ENCODE measurements at places on chromosomes 3 and 15.
A peak's percentile ranks its signal among the peaks of the same experiment; 100 is the strongest.

DNA sequence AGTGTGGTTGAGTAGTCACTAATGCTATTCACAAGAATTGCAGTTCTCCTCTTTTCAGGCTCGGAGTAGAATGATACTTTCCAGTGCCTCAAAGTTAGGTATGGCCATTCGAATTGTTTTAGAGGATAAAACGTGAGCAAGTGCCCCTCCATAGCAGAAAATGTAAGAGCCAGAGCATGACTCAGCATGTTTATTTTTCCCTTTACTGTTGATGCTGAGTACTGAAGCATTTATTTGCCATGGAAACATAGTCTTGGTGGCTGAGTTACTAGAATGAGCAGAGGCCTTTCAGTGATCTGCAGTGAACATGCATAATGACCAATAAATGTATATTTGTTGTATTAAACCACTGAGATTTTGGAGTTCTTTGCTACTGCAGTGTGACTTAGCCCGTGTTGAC, 540.6 kb downstream of the NLGN1 start:
- peak; percentile 52 for DNase-seq

- no peak for DNase-seq
These were observed 472.6 kb upstream of the NECTIN3 start for GRCh38 chr3:110598847-110599490.

DNA sequence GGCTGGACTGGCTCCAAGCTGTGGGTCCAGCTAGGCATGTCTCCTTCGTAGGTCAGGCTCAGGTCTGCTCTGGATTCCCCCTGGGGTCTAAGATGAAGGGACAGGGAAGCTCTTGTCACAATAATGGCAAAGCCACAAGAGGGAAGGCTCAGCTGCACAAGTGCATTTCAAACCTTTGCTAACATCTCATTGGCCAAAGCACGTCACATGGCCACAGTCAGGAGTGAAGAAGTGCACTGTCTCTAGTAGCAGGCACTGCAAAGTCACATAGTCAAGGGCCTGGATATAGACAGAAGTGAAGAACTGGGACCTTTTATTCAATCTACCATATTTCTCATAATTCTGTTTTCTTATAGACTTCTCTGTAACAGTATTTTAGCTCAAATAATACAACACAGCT, 20.1 kb downstream of the DLEC1 start:
- no peak for DNase-seq

DNA sequence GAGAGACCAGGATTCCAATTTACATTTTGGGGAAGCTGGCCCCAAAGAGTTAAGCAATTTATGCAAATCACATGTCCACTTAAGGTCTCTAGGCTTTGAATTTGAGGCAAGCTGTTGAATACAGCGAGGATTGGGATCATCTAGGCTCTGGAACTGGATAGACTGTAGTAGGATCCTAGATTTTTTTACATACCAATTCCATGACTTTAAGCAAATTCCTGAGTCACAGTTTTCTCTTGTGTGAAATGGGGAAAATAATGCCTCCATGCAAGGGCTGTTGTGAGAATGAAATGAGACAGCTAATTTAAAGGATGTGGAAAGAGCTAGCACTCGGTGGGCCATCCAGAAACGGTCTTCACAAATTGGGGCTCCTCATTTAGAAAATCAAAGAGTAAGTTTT, 103.4 kb downstream of the MINAR1 start:
- no peak for DNase-seq

DNA sequence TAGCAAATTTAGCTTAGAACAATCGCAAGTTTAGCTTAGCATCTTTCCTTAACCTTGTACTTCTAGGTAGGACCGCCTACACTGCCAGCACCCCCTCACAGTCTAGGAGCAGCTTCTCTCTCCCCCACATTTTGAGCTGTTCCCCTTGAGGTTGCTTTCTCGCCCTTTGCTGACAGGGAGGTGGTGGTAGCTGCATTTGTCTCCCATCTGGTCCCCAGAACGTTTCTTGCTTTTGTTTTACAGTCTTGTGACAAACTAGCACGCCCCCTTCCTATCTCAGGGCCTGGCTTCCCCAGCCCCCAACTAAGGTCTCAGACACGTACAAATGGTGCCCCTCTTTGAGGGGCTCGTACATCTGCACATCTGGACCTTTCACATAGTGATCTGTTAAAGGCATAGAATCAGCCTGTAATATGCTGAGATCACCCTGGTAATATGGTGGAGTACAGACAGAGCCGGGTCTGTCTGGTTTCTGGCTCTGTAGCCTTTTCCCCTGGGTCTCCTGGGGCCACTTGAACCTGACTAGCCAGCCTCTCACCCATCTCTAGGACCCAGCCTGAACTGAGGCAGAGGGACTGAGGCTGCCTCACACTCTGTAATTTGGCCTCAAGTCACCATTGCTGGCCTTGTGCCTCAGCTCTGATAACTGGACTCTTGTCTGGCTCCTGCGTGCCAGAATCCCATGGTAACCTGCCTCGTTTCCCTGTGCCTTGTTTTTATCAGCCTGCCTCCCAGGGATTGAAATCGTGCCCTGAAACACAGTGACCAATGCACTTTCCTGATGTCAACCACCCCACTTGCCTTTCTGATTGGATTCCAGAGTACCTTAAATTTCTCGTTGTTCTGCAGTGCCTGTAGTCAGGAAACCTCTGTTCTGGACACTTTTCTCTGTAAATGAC, 27.7 kb downstream of the CRTC3 start:
- peak; percentile 44 for DNase-seq

GRCh38 chr3:53533472-53533871, 39.1 kb downstream of the CACNA1D start:
- no peak for DNase-seq

DNA sequence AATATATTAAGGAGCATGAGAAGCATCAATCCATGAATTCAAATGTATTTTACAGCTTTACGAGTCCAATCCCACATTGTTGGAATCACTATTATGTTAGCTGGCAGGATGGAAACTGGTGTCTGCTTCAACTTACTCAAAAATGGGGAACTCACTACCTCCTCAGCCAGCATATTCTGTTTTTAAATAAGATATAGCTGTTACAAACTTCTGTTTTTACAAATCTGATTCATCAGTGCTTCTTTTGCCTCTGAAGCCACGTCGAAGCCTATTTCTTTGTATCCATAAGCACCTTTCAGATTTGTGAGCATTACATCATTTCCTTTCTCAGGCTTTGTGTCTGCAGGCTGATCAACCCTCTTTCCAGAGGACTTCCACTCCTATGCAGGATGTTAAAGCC, 105.9 kb downstream of the TPRG1 start:
- DNase-seq: no peak

GRCh38 chr15:68218847-68219798, 10.4 kb downstream of the CLN6 start:
- DNase-seq: no peak

DNA sequence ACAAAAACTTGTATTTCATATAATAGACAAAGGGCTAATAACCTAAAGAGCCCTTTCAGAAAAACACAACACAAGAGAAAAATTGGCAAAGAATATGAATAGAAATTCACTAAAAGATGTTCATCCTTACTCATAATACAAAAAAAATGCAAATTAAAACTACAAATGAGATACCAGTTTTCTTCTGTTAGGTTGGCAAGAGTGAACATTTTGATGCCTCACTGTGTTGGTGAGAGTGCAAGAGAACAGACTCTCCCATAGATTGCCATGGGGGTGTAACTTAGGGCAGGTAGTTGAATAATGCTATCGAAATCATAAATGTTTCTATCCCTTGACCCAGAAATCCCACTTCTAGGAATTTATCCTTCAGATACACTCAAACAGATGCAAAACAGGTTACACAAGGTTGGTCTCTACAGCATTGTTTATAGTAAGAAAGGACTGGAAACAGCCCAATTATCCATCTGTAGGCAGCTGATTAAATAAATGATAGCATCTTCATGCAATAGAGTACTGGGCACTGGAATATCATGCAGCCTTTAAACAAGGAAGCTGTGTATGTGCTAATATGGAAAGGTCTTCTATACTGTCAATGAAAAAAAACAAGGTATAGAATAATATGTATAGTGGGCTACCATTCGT, 146.3 kb downstream of the TLE3 start:
- DNase-seq: no peak

DNA sequence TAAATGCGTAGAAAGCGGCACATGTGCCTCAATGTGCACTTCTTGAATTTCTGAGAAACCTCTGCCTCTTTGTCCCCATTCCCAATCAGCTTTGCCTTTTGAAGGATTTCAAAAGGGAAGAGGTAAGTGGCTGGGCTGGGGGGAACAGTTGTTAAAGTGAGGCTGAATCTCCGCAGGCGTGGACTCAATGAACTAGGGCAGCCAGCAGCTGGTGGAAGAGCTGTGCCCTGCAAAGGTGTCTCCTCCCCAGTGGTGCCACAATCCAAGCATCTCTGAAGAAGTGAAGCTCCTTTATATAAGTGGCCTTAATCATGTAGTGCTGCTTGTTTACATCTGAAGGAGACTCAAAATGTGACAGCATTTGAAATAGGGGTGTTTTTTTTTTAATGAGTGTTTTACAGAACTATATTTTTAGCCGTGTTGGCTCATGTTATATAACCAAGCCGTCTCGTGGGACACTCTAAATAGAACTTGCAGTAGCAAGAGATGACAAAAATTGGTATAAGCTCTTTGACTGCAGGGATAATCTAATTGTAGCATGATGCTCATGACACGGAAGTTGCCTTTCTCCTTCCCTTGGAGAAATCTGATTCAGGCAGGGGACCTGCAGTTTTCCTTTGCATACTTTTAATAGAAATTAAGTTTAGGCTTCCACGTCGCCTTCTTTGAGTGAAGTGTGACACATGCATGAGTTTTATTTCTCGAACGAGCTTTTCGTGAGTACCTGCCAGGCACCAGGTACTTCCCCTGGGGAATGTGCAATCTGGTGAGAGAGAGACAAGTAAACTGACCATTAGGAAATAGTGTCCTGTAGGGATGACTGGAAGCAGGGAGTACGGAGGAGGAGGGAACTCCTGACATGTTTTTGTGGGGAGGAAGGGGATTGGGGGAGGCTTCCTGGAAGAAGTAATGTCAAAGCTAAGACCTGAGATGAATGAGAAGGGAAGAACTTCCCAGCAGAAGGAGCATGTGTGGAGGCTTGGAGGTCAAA, 179.7 kb upstream of the BHLHE40 start:
- DNase-seq: no peak

GRCh38 chr15:68536331-68537095, 42.3 kb upstream of the CORO2B start:
- DNase-seq: peak; percentile 93

GRCh38 chr3:32703491-32703972, 18.5 kb downstream of the CNOT10 start:
- DNase-seq: peak; percentile 6

- DNase-seq: no peak
These were observed 49.6 kb upstream of the ROPN1 start for GRCh38 chr3:124041553-124041952.

DNA sequence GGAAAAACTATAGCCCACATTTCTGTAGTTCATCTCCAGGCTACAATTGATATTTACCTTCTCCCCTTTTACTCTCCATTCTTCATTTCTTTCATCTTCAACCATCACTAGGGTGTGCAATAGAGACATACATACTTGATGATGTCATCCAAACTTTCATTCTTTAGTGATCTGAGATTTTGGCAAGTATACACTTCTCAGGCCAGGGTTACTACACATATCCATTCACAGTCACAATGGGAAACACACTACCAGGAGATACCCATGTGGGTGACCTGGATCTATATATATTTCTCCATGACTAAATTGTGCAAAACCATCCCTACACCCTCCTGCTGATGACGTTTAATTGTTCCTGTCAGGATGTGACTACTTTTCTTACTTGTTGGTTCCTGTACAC, 769.5 kb upstream of the DPPA4 start:
- DNase-seq: no peak

- no peak for DNase-seq
These were observed 597.9 kb downstream of the IGSF11 start for GRCh38 chr3:118436697-118437262.

DNA sequence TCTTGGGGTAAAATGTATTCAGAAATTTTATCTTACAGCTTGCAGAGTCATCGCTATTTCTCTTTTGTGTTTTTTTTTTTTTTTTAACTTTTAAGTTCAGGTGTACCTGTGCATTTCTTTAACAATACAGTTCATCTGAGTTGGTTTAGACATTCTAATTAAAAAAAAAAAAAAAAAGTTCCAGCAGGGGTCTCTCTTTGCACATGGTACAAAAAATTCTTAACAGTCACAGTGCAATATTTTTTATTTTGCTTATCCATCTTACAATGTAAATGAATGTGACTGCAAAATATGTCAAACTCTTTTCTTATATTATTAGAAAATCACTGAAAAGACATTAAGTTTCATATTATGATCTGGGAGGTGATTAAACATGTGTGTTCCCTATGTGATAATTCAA, 47.5 kb upstream of the SLC9A9 start:
- no peak for DNase-seq

- DNase-seq: no peak
These were observed 34.9 kb upstream of the KLHL6 start for GRCh38 chr3:183590442-183590841.

DNA sequence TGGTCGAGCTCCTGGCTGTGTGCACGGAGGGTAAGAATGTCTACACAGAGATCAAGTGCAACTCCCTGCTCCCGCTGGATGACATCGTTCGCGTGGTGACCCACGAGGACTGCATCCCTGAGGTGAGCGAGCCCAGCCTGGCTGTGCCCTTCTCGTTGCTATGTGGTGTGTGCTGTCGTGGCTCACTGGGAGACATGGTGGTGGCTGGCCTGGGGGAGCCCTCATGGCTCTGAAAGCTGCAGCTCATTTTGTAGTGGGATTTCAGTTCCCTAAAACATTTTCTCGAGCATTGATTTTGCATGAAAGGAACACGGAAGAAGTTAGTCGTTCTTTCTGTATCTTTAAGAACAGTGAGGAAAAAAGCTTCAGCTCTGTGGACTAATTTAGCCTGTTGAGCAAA, 200.5 kb downstream of the ITPR1 start:
- DNase-seq: no peak

DNA sequence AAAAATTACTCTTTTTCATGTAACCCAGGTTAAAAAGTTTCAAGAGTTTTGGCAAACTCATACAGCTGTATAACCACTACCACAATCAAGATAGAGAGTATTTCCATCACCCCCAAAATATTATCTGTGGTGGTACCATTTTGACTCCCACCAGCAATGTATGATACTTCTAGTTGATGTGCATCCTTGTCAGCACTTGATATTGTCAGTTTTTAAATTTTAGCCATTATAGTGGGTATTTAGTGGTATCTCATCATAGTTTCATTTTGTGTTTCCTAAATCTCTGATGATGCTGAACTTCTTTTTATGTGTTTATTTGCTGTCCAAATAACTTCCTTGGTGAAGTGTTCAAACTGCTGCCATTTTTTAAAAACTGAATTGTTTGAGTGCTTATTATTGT, 14.6 kb downstream of the CTDSPL start:
- no peak for DNase-seq

- DNase-seq: no peak
These were observed 6.0 kb downstream of the CCDC174 start for GRCh38 chr3:14657579-14657978.

- DNase-seq: no peak
These were observed 10.5 kb downstream of the CAPN7 start for GRCh38 chr3:15216501-15216900.

DNA sequence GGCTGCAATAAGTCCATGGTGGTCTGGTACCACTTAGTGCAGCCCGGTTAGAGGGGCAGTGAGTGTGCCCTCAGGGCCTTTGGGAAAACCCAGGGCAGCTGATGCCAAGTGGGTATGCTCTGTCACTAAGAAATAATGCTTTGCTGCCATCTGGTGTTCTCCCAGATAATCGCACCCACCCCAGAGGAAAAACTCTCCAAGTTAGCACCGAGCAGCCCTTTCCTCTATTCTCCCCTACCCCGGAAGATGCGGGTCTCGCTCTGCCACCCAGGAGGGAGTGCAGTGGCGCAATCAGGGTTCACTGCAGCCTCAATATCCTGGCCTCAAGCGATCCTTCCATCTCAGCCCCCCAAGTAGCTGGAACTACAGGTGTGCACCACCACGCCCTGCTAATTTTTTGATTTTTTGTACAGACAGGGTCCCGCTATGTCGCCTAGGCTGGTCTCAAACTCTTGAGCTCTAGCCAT, 21.3 kb upstream of the DAPK2 start:
- DNase-seq: no peak
